SW 1271 (cell line): ENCODE measurements at places on chromosomes 5 and 9.

- DNase-seq = no peak
Observed at GRCh38 chr5:39420482-39421145, 4.2 kb downstream of the DAB2 start.

DNA sequence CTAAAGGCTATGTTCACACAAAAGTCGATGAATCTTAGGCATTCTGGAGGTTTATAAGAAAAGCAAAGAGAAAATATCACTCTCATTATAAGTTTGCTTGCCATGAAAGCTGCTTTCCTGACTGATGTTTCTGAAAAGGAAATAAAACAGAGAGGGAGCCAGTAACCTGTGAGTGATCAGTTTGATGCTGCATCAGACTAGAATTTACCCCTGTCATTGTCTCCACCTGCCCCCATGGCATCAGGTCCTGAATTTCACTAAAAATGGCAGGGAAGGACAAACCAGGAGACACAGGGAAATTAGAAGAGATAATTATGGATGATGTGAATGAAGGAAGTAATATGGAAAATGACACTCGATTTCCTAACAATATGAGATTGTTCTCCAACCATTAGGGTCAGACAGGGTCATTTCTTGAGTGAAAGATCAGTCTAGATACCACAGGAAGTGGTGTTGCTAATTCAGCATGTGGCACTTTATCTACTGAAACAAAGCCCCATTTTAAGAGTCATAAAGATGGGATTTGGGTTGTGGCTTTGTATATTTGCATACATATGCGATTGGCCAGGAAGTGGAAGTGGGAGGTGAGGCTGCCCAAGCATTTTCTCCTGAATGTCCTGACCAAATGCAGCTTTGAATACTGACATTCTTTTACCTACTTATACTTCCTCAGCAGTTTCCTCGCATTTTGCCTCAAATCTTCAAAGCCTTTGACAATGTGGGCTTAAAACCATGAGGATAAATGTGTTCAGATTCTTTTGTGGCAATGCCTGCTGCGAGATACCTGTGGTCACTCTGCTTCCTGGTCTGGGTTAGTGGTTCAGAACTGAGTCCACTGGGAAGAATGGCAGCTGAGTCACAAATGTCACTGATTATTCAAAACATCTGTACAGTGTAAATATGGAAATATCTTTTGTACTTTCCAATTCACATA lies 29.7 kb downstream of the MEGF10 start:
- no peak for DNase-seq

GRCh38 chr9:77375956-77376532 lies 198.7 kb downstream of the VPS13A start:
- no peak for DNase-seq

DNA sequence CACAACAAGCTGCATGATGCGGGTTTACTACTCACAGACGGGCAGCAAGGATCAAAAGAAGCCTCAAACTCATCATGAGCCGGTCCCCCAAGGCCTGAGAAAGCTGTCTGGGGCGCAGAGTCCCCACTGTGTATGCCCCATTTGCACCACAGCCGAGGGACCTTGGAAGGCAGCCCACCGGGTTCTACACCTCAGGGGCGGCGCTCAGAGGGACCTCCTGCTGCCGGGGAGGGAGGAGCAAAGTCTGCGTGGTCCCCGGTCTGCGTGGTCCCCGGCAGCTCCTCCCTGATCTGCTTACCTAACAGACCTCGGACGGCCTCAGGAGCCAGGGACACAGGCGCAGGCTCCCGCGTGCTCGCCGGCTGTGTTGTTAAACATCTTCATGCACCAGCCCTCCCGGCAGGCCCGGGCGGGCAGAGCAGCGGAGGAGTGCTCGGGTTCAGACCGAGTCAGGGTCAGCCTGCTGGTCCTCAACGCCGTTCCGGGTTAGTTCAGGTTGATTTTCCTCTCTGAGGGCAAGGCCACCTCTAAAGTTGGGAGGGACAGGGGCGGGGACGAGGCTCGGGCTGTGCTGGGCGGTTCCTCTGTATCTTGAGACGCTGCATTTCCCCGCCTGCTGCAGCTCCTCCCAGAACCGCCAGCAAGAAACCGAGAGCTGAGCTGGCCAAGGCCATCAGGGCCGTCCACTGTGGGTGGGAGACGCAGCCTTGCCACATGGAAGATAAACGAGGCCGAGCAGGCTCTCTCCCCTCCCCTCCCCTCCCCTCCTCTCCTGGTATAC lies 74.6 kb downstream of the MRPL36 start:
- DNase-seq = no peak

DNA sequence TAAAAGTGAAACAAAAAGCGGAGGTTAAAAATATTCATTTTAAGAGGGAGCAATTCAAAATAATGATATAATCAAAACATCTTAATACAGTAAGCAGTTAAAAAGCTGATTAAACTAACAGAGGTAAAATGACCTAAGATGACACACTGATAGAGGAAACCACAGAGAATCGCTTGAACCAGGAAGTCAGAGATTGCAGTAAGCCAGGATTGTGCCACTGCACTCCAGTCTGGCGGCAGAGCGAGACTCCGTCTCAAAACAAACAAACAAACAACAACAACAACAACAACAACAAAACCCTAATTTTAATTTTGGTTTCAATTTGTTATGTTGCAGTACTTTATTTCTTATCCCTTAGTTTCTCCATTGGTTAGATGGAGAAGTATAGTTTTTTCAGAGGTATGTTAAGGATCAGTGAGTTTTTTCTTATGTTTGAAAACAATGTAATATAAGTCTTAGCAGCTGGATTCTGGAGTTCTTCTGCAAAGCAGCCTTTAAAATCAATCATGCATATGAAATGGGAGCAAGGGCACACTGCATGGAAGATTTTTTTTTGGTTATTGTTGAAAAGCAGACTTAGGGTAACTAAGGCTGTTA lies 58.5 kb downstream of the MLANA start:
- DNase-seq = no peak

GRCh38 chr9:72864327-72864726 lies 88.5 kb downstream of the ALDH1A1 start:
- DNase-seq = no peak

GRCh38 chr5:36168737-36169136 lies 16.8 kb downstream of the SKP2 start:
- no peak for DNase-seq

- DNase-seq = no peak
Observed at GRCh38 chr5:85952680-85953079, 665.1 kb upstream of the COX7C start.

- DNase-seq = no peak
Observed at GRCh38 chr9:88786291-88787079, 204.8 kb upstream of the S1PR3 start.

- DNase-seq = peak; percentile 89
Observed at GRCh38 chr9:72557549-72557948, 36.1 kb downstream of the TMC1 start.

DNA sequence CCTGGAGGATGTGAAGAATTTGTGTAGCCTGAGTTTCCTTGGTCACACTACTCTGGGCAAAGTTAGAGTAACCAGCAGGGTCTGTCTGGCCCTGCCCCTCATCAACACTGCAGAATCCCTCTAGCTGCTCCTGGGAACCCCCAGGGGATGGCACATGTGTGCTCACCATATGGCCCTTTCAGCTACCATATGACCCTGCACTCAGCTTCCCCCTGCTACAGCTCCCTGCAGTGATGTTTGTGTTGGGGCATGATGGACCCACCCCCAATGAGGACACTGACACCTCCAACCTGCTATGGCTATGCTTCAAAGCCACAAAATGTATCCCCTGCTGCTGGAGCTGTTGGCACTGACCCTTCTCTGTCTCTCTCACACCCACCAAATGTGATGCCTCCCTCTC lies 152.7 kb downstream of the SNX18 start:
- no peak for DNase-seq

- no peak for DNase-seq
Observed at GRCh38 chr5:17001428-17001827, 65.3 kb upstream of the MYO10 start.

DNA sequence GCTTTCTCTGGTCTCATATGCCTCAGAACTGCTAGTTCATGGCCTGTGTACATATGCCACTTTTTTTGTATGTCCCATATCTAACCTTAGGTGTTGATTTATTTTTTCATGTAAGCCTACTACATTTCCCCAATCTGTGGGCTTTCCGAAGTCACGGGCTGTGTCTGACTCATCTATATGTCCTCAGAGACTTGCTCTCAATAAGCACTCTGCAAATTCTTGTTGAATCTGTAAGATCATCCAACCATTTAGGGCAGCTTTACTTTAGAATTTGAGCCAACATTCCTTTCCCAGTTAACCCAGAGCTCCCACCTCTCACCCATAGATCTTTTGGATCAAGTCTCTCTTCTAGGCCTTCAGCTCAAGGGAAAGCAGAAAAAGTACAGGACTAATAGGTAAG lies 263.4 kb downstream of the SEC61B start:
- DNase-seq = no peak

DNA sequence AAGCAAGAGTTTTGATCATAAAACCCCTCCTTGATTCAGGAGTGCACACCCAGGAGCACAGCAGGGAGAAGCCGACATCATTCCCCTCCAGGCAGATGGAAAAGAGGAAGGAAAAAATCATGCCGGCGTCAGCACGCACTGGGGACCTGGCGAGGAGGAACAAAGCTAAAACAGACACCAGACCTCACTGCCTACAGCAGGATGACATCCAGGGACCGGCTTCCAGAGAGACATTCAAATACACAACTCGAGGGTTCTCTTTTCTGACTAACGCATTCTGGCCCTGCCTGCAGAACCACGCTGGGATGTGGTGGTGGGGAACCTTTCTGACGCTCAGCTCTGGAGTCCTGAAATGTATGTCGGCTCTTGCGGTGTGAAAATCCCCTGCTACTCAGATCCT lies 2.7 kb downstream of the UBAC1 start:
- no peak for DNase-seq

- DNase-seq = peak; percentile 68
Observed at GRCh38 chr5:55850839-55851674, at the start of gene IL31RA. IL31RA (plus strand) TSS chr5:55851357; CDS start chr5:55851571, 214 bp downstream.

- no peak for DNase-seq
Observed at GRCh38 chr9:17021387-17021970, 113.4 kb upstream of the CNTLN start.

- no peak for DNase-seq
Observed at GRCh38 chr9:106861640-106862109, 1.3 kb upstream of the ZNF462 start.

- no peak for DNase-seq
Observed at GRCh38 chr5:27727254-27727653, 688.9 kb upstream of the CDH9 start.

GRCh38 chr5:143386725-143387124 lies 16.8 kb downstream of the NR3C1 start:
- DNase-seq = no peak

DNA sequence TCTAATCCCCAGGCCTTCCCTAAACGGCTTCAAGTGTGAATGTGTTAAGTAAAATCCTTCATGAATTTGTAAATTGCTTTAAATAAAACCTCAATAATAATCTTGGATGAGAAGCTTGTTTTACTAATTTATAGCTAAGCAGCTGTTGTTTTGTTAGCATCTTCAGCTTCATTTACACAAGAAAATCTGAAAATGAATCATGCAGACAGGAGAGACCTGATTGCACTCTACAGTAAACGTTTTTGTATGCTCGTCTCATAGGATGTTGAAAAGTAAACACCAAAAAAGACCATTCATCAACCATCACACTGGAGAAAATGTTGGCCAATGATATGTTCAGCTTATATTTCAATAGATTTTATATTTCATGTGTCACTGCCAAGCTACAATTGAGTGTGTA lies 40.4 kb upstream of the MAP3K1 start:
- no peak for DNase-seq

DNA sequence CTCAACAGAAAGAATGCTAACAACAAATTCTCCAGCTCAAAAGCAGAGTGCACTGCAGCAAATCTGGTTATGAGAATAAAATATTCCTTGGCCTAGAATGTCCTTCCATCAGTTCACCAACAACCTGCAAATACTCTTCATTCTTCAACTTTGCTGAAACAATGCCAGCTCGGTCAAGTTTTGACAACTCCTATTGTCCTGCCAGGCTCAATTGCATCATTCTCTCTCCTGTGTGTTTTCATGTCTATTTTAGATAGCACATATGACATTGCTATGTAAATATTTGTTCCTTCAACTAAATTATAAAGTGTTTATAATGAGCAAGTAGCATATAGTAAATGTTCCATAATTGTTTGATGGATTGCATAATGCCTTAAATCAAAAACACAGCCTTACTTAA lies 463.8 kb downstream of the TLE1 start:
- no peak for DNase-seq

DNA sequence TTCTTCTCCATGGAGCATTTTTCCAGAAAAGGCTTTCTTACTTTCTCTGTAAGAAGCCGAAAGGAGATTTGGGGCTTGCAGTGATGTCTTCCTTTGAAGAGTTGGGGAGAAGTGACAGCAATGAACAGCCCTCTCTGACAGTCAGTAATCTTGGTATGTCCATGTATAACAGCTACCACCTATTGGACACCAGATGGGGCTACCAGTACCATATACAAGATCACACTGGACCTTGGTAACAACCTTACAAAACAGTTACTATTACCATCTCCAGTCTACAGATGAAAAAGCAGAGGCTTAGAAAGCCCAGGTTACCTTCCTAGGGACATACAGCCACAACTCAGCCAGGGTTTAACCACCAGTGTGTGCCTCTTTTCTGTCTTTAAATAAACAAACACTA lies 272.7 kb upstream of the TRPC7 start:
- DNase-seq = no peak

GRCh38 chr9:94911211-94911610 lies 184.7 kb downstream of the AOPEP start:
- DNase-seq = no peak

DNA sequence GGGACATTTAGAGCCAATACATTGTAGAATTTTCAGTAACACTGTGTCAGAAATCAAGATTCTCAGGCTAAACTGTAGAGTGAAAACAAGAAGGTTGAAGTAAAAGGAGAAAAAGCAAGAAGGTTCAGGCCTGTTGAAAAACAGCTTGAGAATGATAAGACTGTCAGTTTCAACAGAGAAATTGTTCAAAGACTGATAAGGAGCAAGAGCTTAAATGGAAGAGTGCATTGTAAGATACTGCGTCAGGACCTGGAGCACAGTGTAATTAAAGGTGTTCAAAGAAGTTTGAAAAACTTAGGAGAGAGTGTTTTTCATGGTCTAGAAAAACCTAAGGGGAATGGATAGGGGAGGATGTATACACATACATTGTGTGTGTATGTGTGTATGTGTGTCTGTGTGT lies 408.3 kb downstream of the KDM4C start:
- DNase-seq = no peak

DNA sequence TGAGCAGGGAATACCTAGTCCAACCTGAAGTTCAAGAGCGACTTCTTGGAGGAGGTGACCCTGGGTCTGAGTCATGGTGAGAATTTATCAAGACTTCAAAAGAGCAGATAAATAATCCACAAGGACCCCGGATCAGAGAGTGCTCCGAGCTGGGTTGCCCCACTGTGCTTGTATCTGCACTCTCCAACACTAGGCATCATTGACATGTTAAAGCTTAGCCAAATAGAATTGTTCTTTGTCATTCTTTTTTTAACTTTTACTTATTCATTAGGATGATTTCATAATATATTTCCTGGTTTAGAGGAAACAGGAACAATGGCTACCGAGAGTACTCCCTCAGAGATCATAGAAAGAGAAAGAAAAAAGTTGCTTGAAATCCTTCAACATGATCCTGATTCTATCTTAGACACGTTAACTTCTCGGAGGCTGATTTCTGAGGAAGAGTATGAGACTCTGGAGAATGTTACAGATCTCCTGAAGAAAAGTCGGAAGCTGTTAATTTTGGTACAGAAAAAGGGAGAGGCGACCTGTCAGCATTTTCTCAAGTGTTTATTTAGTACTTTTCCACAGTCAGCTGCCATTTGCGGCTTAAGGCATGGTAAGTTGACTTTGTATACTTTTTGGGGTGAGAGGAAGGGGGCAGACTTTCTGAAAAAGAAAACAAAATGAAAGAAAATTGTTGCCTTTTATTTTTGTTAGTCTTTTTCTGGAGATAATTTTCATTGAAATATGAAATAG lies at the start of gene CARD6:
Gene CARD6 (plus strand): TSS at position 300 of the 738 bp plus-strand sequence. CDS start 16 bp downstream, at position 316.
- DNase-seq = no peak
